ENCODE measurements at places on chromosomes 1 and 21. TPM values are rescaled to one million over a fixed set of nuclear protein-coding genes. Genes with fewer than 3 reads are reported as not detected.

OVAAL gene
- total RNA-seq = not detected

SPRR2E gene
- total RNA-seq = not detected

TMEM82 gene
- total RNA-seq = not detected

SIM2 gene
- 2.0 TPM for total RNA-seq

KCNN3 gene
- total RNA-seq = not detected

RBP7 gene
- not detected for total RNA-seq

TSPEAR gene
- not detected for total RNA-seq
